Right ventricle myocardium superior (tissue), 1 donor: ENCODE measurements at places on chromosomes 11 and 22. TPM values are rescaled to one million over a fixed set of nuclear protein-coding genes. Genes with fewer than 3 reads are reported as not detected.

- DNase-seq = peak; percentile 70
These were observed 38.8 kb downstream of the OSBPL5 start for GRCh38 chr11:3126207-3126865.

DNA sequence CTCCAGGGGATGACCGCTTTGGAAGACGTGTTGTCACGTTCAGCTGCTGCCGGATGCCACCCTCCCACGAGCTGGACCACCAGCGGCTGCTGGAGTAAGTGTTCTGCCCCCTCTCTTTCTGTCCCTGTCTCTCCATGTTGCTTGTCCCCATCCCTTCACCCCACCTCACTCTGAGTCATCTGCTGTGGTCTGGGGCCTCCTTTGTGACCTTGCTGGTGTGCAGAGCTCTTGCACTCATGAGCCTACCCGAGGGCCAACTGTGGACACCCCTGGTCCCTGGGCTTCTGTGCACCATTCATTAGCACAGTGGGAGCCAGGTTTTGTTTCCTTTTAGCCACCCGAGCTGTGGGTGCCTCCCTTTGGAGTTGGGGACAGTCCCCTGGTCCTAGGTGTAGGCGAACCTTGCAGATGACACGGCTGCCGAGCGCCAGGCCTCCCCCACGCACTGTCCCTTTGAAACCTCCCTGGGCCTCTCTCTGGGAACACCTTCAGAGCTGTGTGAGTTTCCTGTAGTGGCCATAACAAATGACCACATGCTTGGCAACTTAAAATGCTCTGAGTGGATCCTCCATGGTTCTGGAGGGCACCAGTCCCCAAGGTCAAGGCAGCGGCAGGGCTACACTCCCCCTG lies 49.8 kb downstream of the ARHGAP8 start:
- peak; percentile 24 for DNase-seq

IL18 gene
- 1.9 TPM for total RNA-seq

DNA sequence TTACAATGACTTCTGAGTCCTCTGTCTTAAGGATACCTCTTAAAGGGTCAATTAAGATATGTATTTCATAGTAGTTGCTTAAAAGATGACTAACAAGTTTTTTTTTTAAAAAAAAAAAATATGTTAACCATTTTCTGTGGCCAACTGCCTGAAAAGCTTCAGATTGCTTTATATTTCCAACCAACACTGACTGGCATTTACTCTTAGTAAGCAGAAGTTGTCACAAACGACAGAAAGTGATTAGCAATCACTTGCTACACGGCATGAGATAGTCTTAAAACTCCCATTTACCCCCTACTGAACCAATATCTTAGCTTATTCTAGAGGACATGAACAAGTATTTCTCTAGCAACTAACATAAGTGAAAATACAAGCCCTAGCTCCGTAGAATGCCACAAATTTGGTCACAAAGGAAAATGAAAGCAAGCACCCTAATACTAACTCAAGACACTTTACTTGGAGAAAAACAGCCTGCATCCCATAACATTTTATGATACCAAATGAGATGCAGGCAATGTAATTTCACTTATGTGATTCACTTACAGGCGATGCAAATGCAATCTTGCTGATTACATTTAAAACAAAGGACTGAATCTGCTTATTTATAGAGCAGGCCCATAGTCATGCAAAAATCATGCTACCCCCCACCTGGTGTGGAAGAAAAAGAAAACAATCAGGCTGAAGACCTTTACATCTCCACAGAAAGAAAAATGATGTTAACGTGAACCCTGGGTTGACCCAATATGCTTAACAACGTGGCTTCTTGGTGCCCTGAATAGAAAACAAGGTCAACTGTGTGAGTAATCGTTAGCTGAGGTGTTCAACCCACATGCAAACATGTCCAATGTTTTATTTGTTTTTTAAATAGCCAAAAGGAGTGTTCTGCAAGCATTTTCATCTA lies 25.7 kb downstream of the MPPED2 start:
- DNase-seq = no peak

DNA sequence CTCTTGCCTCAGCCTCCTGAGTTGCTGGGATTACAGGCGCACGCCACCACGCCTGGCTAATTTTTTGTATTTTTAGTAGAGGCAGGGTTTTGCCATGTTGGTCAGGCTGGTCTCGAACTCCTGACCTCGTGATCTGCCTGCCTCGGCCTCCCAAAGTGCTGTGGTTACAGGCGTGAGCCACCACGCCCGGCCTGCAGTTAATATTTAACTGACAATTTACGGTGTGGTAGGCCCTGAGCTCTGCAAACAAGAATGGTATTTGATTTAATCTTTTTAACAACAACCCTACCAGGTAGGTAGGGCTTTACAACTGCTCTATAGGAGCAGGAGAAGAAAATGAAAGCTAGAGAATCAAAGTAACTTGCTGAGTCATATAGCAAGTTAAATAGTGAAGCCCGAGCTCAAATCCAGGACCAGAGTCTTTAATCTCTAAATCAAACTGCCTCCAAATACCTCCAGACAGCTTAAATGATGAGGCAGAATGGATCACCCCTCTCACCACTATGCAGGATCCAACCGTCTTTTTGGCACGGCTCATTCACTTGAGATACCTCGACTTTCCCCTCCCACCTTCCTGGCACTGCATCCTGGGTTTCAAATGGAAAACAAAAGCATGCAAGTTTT lies 9.4 kb downstream of the UEVLD start:
- DNase-seq = no peak

- DNase-seq = no peak
These were observed 99.1 kb downstream of the GAB2 start for GRCh38 chr11:78318321-78319114.

GRCh38 chr11:112279901-112280267 lies 19.2 kb upstream of the PLET1 start:
- peak; percentile 85 for DNase-seq

DNA sequence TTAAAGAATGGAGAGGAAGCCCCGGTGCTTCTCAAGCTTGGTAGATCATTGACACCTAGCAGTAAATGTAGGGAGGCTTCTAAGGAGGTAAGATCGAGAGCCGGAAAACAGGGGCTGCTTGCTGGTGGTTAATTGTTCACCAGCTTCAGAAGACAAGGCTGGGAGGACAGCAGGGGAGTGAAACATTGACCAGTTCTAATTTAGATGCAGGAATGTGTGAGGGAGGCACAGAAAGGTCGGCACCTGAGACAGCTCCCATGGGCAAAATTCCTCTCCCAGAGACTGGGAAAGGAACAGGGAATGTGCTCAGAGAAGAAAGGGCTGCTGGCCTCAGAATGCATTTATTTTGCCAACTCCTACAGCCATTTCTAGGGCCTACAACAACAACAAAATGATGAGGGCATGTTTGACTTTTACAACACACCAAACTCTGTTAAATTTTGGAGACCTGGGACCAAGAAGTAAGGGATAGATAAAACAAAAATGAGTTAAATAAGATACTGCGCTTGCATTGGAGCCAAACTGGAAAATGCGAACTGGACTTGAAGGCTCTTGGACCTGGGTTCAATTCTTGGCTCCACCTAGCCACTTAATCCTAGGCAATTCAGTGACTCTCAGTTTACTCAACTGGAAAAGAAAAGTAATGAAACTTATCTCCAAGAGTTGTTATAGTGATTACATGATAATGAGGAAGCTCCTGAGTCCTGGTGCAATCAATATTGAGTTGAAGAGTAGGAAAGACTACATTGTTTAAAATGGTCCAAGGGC lies 31.0 kb downstream of the FZD4 start:
- no peak for DNase-seq

PTPRCAP gene
- 1.0 TPM for total RNA-seq

DNA sequence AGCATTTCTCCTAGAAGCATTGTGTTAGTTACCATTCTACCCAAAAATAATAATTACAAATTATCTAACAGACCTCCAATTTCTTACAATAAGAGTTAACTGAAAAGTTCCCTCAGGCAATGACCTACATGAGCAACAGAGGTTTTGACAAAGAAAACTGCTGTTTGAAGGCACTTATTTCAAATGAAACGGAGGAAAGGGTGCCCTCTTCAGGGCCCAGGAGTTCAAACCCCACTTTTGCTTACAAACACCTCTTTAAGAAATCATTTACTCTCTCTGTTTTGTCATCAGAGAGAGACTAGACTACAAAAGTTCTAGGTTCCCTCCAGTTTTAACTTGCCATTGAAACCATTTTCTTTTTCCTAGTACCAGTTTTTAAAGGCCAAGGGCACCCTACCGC lies 56.7 kb downstream of the AMBRA1 start:
- no peak for DNase-seq

GRCh38 chr22:47309476-47309875 lies 547.0 kb downstream of the TBC1D22A start:
- DNase-seq = no peak
